Hepatic stellate cell (primary cell): ENCODE measurements at places on chromosomes 13 and 19.

DNA sequence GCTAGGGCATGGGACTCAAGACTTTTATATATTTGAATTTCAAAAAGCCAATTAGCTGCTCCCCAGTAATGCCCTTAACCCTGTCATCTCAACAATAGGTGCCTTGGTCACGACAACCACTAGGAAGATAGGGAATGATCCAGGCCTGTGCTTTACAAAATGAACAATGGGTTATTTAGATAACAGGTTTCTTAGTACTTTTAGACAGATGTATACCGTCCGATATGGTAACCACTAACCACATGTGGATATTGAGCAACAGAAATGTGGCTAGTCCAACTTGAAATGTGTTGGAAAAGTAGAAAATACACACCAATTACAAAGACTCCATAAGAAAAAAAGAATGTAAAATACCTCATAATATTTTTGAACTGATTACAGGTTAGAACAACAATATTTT is 201.2 kb downstream of the LHFPL6 start:
- no peak for DNase-seq

- no peak for DNase-seq
Observed at GRCh38 chr13:25291691-25292090, 4.4 kb upstream of the MTMR6 start.

GRCh38 chr13:93368718-93369117 is 142.1 kb downstream of the GPC6 start:
- DNase-seq: no peak

- DNase-seq: no peak
Observed at GRCh38 chr13:113245849-113246796, 36.7 kb downstream of the CUL4A start.

DNA sequence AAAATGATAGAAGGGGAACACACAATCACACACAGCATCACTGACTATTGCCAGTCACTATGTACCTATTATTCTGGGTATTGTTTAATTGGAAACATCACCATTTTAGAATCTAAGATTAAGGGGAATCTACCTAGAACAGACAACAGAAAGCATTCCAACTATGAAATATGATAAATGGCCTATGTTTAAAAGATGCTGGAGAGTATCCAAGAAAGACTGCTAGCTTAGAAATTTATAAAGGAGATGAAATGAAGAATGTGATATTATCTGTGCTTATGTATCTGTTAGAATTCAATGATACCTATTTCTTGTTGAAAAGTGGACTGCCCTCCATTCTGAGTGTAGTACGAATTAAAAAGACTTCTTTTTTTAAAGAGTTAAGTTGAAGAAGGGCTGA is 50.5 kb downstream of the KCNRG start:
- no peak for DNase-seq

DNA sequence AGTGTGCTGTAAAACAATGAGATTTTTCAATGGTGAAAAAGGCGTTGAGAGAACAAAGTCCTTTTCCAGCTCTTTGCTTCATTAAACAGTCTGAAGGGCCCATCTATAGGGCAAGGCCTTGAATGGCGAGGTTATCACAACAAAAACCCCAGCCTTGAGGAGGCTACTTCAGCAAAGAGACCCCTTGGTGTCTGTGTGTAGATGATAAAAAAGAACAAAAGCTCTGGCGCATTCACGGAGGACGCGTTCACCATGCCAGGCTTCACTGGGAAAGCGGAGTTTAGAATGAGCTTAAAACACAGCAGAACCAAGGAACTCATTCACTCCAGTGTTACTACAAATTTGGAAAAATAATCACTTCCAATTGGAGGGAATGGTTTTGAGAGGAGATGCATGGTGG is 530.0 kb upstream of the ARGLU1 start:
- no peak for DNase-seq

GRCh38 chr19:38580080-38580479 is 37.7 kb downstream of the MAP4K1 start:
- no peak for DNase-seq

DNA sequence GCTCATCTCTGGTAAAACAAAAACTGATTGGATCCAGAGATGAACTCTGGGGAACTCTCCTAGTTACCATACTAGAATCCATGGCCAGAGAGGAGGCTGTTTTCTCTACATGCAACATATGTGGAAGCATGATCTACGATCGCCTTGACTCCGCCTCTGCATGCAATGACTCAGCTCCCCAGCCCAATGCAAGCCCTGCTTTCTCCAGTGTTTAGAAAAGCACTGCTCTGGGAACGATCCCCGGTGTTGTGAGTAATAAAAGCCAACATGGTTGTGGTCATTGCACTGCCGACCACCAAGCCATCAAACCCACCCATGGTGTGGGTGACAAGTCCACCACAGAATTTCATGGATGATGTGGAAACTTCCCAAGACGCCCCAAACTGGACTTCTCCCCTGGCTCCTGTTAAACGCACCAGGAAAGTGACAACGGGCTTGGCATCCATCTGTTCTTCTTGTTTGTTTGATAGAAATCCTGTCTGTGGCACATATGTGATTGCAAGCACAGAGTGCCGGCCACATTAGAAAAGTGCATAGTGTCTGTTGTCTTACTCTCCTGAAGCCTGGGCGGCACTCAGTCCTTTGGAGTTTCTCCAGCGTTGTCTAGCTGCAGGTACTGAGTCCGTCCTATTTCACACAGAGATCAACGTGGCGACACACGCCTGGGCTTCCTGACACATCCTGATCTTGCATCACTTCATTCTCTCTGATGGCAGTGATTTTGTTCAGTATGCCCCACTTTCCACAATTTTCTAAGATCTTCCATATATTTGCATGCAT is 36.4 kb upstream of the VSTM2B start:
- DNase-seq: no peak

DNA sequence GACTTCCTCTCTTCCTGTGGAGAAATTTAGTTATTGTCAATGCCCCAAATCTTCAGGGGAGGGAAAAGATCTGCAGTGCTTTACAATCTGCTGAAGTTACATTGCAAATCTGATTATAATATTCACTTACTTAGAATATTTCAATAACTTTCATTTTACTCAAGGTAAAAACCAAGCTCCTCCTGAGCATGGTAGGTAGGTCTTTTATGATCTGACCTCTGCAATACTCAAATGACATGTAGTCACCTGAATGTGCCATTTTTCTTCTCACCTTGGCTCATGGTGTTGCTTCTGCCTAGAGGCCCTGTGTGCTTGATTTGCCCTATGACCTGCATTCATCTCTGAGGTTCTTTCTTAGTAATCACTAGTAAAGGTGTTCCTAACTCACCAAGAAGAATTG is 331.4 kb downstream of the HS6ST3 start:
- DNase-seq: no peak

- no peak for DNase-seq
Observed at GRCh38 chr19:31616031-31616430, 266.8 kb upstream of the TSHZ3 start.

DNA sequence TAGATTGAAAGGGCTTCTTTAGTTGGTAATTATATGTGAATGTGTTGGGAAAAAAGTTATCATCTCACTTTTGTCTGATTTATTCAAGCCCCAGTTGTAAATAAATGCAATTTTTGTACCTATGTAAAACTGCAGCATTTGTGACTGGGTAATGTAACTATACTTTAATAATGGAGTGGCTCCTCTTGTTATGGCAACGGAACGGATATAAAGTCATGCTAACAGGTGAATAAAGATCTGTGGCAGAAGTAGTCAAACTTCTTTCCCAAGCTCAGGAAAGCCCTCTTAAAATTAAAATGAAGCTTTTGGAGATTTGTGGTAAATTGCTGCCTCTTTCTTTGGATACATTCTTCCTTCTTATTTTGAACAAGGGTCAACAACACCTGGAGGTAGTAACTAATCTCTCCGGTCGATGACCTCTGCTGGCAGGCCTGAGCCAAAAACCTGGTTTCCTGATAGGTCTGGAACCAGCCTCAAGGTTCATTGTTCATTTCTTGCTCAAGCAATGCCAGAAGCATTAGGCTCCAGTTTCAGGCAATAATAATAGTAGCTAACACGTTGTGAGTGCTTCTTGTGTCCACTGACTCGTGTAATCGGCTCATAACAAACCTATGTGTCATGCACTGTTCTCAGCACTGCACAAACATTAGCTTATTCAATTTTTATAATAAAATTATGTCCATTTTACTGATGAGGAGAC is 313.4 kb upstream of the DACH1 start:
- DNase-seq: no peak

DNA sequence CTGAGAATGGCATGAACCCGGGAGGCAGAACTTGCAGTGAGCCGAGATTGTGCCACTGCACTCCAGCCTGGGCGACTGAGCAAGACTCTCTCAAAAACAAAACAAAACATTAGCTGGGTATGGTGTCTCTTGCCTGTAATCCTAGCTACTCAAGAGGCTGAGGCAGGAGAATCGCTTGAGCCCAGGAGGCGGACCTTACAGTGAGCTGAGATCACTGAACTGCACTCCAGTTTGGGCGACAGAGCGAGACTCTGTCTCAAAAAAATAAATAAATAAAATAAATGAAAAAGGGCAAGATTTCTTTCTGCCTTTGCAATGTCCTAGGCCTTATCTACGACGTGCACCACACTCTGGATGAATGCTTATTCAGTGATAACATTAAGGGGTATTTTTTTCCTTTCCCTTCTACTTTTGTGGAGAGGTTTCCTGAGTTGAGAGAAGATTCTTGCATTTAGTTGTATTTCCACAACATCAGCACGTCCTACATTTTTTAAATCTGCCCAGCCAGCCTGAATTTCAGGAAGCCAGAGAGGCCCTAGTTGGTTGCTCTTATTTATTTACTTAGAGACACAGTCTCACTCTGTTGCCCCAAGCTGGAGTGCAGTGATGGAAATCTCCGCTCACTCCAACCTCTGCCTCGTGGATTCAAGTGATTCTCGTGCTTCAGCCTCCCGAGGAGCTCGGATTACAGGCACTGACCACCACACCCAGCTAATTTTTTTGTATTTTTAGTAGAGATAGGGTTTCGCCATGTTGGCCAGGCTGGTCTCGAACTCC is 26.1 kb upstream of the OR1M1 start:
- no peak for DNase-seq

GRCh38 chr13:40387775-40388174 is 278.7 kb downstream of the FOXO1 start:
- no peak for DNase-seq

GRCh38 chr19:34355201-34355600 is 9.8 kb upstream of the GPI start:
- no peak for DNase-seq

- DNase-seq: no peak
Observed at GRCh38 chr19:10074153-10074552, 12.0 kb upstream of the SHFL start.

GRCh38 chr19:3243819-3244700 is 19.6 kb downstream of the CELF5 start:
- DNase-seq: no peak
